LoVo (cell line): ENCODE measurements at places on chromosomes 7 and 10.

GRCh38 chr7:116769546-116769945 lies 92.8 kb upstream of the CAPZA2 start:
- DNase-seq: no peak

GRCh38 chr7:134890246-134891240 lies 95.8 kb upstream of the AGBL3 start:
- no peak for DNase-seq

DNA sequence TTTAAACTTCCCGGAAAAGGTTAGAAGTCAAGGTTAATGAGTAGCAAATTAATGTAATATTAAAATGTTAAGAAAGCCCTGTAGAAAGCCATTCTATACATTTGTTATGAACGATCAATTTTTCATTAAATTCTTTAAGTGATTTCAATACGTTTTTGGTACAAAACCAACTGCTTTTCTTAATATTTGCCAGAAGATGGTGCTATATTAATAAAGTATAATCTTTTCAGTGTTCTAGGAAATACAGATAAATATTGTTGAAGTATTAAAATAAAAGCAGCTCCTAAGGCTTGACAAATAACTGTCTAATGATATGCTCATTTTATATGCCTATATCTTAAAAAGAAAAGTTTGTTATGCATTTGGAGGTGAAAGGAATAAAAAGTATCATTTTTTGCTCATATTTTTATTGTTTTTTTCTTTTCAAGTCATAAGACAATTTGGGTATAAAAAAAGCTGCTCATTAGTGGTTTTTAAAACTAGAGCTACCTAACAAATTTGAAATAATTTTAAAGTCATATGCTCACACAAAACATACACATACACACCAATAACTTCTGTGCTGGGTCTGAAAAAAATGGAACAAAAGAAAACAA lies 130.3 kb upstream of the POT1 start:
- peak; percentile 37 for DNase-seq

GRCh38 chr10:119025776-119026175 lies 3.7 kb upstream of the NANOS1 start:
- no peak for DNase-seq

DNA sequence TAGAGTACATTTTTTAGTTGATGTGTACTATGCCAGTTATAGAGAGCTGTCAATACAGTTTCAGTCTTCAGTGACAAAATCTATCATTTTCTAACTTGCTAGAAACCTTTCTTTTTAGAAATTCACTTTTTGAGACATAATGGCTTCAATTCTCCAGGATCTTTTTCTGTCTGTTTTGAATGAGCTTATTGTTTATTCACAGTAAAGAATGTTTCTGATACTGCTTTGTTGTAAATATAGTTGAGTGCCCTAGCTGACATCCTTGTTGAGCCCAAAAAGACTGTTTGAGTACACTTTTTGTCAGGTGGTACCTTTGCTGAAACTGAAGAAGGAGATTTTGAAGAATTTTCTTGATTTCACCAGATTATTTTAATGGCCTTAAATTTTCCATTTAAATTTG lies 139.9 kb downstream of the PPP1R9A start:
- no peak for DNase-seq

DNA sequence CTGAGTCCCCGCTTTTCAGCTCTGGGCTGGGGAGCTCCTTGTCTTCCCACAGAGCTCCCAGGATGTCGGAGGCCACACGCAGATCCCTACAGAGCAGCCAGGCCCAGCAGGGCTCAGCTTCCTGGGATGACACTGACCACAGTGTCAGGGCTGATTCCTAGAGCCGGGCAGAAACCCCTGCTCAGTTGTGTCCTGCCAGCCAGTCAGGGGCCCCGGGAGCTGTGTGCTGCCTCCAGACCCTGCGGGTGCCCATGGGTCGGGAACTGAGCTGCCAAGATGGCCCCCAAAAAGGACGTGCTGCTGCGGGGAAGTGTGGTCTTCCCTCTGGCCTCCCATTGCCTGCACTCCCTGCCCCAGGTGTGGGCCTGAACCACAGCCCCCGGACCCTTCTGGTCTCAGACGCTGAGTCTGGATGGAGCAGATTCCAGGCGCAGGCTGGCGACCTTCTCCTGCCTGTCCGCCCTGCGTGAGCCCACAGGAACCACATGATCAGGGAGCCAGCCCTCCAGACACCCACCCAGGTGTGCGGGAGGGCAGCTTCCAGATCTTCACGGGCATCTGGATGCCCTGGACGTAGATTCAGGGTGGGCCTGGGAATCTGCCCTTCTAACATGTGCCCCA lies 217.4 kb downstream of the MAD1L1 start:
- DNase-seq: no peak

DNA sequence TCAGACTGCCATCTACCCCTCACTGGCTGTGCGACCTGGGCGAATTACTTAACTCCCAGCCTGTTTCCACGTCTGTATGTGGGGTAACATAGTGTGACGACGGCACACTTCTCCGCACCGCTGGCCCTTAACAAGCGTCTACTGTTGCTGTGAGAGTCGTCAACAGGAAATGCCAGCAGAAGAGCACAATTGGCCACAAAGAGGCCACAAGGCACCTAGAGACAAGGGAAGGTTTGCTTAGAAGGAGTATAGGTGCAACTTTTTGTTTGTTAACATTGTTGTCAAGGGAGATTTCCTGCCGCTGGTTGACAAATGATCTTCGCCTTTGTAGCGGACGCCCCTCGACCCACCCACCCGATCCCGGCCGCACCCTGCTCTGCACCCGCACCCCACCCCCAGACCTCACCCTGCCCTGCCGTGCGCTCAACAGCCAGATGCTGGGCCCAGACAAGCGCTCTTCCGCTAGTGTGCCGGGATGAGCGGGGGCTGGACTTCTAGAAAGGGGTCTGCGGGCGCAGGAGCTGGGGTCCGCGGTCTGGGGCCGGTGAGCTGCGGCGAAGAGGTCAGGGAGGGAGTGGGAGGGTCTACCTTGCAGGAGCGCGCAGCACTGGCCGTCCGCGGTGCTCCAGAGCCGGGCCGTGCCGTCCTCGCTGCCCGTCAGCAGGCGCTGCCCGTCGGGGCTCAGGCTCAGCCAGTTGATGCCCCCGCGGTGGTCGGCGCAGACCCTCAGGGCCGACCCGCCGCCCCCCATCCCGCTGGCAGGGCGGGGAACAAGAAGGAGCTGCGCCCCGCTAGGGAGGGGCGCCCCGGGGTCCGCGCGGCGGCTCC lies 785 bp downstream of the WDR86 start:
- no peak for DNase-seq

GRCh38 chr7:86477343-86477935 lies 166.3 kb upstream of the GRM3 start:
- no peak for DNase-seq

DNA sequence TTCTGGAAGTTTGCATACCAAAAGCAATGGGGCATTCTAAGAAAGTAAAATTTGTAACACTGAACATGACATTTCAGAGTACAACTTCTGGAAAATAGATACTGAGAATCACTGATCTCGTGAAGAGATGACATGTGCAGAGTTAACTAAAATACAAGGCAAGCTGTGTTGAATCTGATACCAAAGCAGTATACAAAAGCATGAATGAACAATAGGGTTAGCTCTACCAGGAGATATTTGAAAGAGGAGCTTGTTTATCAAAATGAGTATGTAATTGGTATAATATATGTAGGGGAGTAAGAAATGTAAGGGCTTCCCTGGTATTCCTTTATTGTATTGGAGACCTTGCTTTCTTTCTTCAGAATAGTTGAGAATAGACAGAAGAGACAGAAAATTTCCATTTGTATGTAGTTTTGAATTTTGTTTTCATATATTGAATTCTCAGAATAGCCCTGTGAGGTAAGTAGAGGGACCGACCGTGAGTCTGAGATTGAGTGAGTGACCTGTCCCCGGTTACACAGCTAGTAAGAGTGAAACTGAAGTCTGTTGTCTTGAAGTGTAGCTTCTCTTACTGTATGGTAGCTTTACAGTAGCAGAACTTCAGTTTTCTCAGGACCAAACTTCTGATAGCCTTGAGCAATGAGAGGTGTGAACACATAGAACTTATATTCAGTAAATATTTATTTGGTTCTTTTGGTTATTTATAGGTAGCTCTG lies 5.0 kb downstream of the HBP1 start:
- DNase-seq: no peak

DNA sequence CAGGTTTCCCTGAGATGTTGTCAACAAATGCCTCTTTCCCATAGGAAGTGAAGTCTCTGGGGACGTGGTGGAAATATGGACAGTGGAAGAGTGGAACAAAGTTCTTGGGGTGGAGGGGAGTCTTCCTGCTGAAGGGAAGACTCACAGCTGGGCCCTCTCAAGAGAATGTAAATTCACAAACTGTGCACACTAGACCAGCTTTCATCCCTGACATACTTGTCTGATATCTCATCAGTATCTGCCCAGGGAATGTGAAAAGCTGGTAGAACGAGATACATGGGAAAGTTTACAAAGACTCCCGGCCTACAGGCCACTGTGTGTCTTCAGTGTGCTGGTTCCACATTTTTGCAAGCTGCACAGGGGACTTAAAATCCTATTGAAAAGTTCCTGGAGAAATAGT lies 16.7 kb upstream of the CCDC3 start:
- no peak for DNase-seq

GRCh38 chr10:44249490-44249889 lies 135.4 kb downstream of the CXCL12 start:
- no peak for DNase-seq

DNA sequence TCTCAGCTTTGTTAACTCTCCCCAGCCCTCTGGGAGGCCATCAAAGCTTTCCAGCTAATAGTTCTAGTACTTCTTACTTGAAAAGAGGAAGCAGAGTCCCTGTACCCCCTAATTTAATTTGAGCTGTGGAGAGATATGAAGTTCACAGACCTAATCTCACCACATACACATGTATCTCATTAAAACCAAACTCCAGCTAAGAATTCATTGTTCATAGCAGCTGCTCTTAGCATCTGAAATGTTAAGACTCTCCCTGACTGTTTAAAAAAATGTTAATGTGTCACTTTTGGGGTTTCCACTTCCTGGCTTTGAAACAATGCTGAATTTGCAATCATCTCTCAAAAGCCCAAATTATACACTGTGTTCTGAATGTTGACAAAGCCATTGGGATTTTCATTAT lies 16.2 kb upstream of the MRC1 start:
- DNase-seq: no peak

DNA sequence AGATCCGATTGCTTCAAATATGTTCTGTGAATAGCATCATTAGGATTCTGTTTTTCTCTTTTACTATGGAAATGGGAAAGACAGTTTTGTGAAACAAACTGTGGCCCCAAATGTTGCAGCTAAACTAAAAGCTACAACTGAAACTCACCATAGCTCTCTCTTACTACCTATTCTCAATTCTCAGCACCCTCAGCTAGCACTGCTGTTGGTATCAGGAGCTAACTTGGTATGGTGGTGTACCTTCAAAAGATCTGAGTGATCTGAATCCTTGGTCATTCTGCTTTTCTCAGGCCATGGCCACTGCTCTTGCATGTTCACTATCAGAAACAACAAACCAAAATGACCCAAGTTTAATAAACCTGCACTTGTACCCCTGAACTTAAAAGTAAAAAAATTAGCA lies 1208.0 kb downstream of the SORCS1 start:
- DNase-seq: no peak

DNA sequence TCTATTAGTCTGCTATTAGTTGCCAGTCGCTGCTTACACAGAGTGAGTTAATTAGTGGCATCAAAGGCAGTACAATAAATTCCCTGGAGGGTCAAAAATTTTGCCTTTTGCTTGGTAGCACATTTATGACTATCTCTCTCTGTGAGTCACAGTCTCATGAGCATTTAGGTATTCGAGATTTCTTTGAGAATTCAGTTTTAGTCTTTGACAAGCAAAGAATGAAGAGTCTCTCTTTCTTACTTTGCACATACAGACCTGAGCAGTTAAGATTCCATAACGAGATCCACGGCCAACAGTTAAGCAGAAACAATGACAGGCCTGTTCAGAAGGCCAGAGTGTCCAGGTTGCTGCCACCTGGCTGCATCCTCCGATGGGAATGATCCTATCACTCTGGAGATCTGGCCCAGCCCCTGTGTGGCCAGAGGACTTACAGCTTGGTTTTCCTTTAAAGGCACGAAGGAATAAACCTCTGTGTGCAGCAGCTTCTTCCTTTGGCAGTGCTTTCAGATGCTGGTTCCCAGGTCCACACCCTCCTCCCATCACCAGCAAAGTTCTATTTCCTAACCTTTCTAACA lies 80.6 kb downstream of the GLI3 start:
- DNase-seq: no peak

- DNase-seq: no peak
Observed at GRCh38 chr10:12391206-12391605, 41.9 kb downstream of the CAMK1D start.

- DNase-seq: no peak
Observed at GRCh38 chr7:155710530-155710929, 66.1 kb downstream of the RBM33 start.

- DNase-seq: no peak
Observed at GRCh38 chr10:102375250-102375649, 20.3 kb upstream of the NFKB2 start.

GRCh38 chr7:25996006-25996408 lies 156.0 kb upstream of the NFE2L3 start:
- DNase-seq: no peak

DNA sequence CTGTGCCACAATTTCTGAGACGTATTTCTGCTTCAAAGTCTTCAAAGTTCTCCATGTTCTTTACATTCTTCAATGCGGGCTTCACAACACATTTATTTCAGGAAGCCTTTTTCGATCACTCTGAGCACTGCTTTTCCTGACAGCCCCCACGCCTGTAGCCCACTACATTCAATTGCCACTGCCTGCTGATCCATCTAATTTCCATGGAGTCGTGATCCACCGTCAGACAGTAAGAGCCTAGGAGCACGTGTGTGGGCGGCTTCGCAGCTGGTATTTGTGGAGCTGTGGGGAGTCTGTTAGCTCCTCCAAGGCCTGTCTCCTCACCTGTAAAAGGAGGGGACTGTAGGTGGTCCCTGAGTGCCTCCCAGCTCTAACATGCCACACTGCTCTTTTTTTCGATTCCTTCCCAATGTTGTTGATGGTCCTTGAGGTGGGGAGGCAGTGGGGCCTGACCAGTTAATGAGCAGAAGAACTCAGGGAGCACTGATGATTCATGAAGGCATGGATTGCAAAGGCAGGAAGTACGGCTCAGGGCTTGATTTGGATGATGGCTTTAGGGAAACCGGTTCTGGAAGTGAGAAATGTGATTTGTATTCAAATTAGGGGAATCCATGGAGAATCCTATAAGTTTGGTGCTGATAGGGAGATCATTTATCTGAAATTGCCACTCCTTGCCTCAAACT lies 401.1 kb upstream of the PODXL start:
- DNase-seq: no peak

- no peak for DNase-seq
Observed at GRCh38 chr10:121539786-121540185, 58.5 kb downstream of the FGFR2 start.

GRCh38 chr10:88826388-88826787 lies 23.9 kb downstream of the LIPM start:
- DNase-seq: no peak

- no peak for DNase-seq
Observed at GRCh38 chr7:2120251-2120660, 112.5 kb downstream of the MAD1L1 start.

- DNase-seq: no peak
Observed at GRCh38 chr10:97434557-97434956, 8.6 kb downstream of the PGAM1 start.

DNA sequence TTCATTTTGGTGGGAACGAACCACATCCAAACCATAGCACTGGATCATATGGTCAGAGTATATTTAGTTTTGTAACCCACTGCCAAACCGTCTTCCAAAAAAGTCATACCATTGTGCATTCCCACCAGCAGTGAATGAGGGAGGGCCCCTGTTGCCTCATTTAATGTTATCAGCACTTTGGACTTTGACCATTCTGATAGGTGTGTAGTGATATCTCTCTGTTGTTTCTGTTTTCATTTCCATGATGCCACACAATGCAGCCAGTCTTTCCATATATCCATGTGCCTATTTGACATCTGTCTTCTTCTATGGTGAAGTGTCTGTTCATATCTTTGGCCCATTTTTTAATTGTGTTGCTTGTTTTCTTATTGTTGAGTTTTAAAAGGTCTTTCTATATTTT lies 105.0 kb upstream of the PPP2R2D start:
- no peak for DNase-seq
